ENCODE measurements at places on chromosomes 5 and 9. TPM values are rescaled to one million over a fixed set of nuclear protein-coding genes. Genes with fewer than 3 reads are reported as not detected.

GRCh38 chr9:111467778-111468367, 16.3 kb downstream of the ECPAS start:
- DNase-seq, result no peak

GRCh38 chr5:14428302-14429081, 153.1 kb upstream of the OTULINL start:
- DNase-seq, result peak; percentile 79

GRCh38 chr9:108168236-108168850, 678.8 kb upstream of the KLF4 start:
- no peak for DNase-seq

- no peak for DNase-seq
Measured at GRCh38 chr5:145947581-145947980, 11.2 kb downstream of the SH3RF2 start.

DNA sequence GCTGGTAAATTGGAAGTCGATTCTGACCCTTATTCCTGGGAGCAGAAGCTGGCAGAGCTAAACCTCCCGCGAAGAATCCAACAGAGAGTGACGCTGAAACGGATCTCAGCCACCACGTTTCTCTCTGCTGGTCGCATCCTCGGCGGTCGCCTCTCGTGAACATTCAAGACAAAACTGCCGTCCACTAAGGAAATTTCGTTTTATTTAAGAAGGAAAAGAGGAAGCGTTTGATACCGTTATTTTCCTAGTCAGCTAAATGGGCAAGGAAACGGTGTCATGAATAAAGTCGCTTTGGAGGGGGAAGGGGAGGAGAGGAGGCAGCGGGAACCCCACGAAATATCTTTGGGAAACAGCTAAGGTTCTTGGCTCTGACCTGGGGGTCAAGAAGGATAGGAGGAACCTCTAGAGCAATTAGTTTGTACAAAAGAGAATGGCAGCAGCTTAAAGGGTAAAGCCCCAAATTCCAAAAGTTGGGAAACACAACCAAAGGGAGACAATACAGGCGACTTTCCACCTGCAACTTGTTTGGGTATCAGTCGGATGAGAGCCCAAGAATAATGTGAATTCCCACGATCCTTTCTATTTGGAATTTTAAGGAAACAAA, 1.9 kb downstream of the FOXB2 start:
- DNase-seq, result no peak

GRCh38 chr5:113115061-113115460, 138.5 kb downstream of the DCP2 start:
- DNase-seq, result no peak

DNA sequence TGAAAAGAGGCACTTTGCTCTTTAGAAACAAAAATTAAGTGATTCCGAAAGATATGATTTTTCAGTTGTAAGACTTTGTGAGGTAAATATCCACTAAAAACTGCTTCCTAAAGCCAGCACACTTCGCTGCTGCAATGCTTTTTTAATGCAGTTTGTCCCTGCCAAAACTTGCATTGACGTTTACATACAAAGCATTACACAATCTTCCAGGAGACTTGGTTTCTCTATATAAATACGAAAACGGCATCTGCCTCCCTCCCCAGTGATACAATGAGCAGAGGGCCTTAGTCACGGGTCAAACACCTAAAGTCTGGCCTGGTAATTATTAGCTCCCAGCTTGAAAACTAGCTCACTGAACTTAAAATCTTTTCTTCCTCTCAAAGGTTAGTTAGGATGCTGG, 170.7 kb downstream of the TSSK1B start:
- no peak for DNase-seq

- DNase-seq, result no peak
Measured at GRCh38 chr5:55507574-55507973, 27.2 kb downstream of the PLPP1 start.

DNA sequence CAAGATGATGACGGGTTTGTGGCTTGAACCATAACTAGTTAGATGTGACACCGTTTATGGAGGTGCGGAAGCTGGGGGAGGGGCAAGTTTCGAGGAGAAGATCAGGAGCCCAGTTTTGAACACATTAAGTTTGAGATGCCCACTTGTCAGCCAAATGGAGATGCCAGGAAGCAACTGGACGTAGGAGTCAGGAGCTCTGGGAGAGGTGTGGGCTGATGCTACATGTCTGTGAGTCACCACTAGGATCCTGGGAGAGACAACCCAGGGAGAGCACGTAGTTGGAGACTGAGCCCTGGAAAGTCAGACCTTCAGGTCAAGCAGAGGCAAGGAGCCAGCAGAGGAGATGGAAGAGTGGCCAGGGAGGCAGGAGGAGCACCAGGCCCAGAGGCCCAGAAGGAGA, 48.8 kb upstream of the SLC25A51 start:
- no peak for DNase-seq

NUTM2G gene
- total RNA-seq, result not detected

NUTM2F gene
- total RNA-seq, result not detected

PCDHAC1 gene
- not detected for total RNA-seq

OR1J4 gene
- total RNA-seq, result not detected

IL4 gene
- total RNA-seq, result not detected

HNRNPK gene
- 473 TPM for total RNA-seq

PCDHB5 gene
- total RNA-seq, result 27.3 TPM
